ENCODE measurements at places on chromosomes 12 and 14. TPM values are rescaled to one million over a fixed set of nuclear protein-coding genes. Genes with fewer than 3 reads are reported as not detected.

DNA sequence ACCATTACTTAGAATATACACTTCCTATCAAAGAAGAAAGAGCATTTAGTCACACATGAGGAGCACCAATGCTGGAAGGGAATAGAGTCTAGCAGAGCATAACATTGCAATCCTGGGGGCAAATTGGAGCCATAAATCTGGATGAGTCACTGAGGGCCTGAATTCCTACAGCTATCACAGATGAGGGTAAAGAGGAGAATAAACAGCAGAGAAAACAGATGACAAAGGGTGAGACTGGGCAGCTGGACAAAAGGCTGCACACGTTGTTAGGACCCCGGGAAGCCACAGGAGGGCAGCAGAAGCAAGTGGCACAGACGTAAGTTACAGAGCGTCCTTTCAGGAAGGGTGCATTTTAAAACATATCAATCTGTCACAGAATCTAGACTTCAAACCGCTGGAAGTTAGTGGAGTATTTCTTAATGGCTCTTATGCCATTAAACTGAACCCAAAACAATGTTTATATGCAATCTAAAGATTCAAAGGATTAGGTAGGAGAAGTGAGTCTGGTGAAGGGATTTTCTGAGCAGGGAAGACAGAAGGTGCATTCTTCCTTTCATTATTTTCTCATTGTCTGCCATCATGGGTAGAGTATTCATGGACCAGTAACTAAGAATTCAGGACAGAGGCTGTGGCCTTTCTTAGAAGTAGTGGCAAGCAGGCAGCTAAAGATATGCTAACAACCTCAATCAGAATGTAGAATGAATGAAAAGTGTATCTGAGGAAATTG is 159.8 kb upstream of the DAAM1 start:
- DNase-seq, result peak; percentile 67

- no peak for DNase-seq
Observed at GRCh38 chr12:98799146-98799810, 154.2 kb downstream of the APAF1 start.

DNA sequence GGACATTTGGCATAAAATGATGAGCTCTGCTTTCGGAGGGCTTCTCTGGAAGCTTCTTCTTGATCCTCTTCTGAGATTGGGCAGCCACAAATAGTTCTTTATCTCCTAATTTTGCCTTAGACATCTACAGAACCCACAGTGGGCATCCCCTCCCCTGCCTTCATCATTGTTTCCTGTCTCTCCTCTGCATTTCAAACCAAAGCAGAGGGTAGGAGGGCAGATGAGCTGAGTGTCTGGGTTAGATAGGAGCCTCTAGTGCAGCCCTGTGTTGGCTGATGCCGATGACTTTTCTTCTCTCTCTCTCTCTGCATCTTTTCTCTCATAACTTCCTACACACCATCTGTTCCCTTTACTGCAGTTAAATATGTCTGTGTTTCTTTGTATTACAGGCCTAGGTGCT is 8.5 kb upstream of the IL26 start:
- DNase-seq, result no peak

DNA sequence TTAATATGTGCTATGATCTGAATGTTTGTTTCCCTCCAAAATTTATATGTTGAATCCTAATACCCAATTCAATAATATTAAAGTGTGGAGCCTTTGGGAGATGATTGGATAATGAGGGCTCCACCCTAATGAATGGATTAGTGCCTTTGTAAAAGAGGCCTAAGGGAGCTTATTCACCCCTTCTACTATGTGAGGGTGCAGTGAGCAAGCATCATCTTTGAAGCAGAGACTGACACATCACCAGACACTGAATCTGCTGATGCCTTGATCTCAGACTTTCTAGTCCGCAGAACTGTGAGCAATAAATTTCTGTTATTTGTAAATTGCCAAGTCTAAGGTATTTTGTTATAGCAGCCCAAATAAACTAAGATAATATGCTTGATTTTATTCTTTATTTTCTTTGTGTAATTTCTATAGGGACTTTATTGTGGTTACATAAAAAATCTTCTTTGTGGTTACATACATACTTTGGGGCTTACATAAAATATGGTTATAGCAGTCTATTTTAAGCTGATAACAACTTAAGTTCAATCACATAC is 131.1 kb upstream of the SLC38A2 start:
- no peak for DNase-seq

DNA sequence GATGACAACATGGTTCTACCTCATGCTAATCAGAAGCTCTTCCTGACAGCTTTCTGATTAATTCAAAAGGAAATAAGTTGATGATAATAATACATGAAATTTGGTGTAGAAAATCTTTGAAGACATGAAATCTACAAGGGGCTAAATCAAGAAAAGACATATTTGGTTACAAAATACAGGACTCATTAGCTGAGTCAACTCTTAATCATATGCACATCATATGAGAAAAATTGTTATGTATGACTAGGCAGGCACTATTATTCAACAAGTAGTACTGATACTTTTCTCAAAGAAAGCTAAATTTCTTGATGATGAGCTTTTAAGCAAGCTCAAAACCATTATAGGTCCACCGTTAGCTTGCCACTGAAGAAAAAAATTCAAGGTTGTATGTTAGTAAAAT is 7.1 kb downstream of the ABCC9 start:
- DNase-seq, result no peak

- no peak for DNase-seq
Observed at GRCh38 chr14:102854091-102854703, 68.3 kb upstream of the AMN start.

FLVCR2 gene
- 6.7 TPM for polyA plus RNA-seq
